ENCODE measurements at places on chromosomes 3 and 15.

DNA sequence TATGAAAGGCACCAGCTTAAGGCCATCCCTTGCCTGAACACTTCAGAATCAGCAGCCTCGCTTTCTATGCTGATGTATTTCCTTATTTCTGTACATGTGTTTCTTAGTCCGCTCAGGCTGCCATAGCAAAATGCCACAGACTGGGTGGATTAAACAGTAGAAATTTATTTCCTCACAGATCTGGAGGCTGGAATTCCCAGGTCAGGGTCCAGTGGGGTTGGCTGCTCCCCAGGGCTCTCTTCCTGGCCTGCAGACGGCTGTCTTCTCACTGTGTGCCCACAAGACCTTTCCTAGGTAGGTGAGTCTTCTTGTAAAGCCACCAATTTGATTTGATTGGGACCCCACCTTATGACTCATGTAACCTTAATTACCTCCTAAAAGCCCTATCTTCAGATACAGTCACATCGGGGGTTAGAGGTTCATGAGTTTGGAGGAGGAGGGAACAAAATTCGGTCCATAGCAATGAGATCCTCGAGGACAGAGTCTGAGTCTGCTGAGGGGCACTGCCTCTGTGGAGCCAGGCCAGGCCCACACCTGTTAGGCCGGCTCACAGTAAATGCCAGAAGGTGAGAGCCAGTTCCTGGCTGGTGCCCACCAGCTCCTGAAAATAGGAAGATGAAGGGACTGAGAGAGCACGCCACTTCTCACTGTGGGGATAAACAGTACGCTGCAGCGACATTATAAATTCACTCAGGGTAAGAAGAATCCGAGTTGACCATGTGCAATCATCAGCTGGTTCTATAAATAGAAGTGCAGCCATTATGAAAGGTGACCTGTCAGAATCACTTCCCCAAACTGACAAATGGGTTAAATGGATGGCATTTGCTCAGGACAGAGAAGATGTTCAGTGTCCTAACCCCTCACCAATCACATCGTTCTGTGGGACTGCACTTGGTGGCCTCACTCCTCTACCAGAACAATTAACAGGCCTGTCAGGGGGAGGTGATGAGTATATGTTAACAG, 41.1 kb downstream of the CTXND1 start:
- no peak for DNase-seq

GRCh38 chr3:129085165-129085715, 24.7 kb downstream of the GP9 start:
- no peak for DNase-seq

- no peak for DNase-seq
Measured at GRCh38 chr3:14397531-14397930, 4.9 kb upstream of the SLC6A6 start.

GRCh38 chr15:56805466-56806147, 72.3 kb upstream of the ZNF280D start:
- DNase-seq, result no peak

DNA sequence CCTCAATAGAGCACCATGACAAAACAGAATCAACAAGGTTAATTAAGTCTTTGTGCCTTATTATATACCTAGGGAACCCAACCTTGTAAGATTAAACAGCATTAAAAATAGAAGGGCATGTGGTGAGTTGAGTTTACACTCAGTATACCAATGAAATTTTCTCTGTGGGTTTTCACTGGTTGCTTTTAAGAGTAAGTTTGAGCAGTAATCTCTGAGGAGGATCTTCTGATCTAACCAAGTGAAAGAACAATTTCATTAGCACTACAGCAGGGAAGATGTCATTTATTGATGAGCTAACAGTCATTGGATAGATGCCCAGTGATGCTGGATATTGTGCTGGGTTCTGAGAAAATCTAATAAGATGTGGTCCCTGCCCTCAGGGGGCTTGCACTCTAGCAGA, 26.9 kb upstream of the AKAP13 start:
- no peak for DNase-seq

DNA sequence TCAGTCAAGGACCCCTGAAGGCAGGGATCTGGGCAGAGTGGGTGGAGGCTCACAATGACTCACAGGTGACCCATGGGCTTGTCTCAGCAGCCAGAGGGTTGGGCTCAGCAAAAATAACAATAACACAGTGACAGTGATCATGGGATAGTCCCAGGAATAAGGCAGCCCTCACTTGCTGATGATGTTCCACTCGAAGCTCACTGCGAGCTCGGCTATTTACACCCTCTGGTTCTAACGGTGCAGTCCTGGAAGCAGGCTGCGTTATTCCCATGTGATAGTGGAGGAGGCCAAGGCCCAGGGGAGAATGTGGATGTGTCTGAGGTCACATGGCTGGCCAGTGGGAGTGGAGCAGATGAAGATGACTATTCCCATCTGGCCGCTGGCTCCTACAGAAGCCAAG, 16.2 kb downstream of the CCDC33 start:
- no peak for DNase-seq

DNA sequence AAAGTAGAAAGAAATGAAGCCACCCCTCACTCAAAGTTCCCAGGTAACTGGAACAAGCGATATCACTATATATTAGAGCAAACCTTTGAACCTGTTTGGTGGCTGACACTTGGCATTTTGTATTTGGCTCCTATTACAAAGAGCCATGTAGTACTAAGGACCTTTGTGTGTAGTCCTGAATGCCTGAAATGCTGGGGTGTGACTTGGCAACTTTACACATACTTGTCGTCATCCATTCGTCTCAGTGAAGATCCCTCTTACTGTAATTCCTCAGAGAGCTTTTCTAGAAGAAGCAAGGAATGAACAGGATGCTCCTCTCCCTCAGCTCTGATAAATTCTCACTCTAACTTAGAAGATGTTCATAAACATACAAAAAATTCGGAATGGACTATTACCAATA, 216.1 kb upstream of the CDIN1 start:
- DNase-seq, result no peak

DNA sequence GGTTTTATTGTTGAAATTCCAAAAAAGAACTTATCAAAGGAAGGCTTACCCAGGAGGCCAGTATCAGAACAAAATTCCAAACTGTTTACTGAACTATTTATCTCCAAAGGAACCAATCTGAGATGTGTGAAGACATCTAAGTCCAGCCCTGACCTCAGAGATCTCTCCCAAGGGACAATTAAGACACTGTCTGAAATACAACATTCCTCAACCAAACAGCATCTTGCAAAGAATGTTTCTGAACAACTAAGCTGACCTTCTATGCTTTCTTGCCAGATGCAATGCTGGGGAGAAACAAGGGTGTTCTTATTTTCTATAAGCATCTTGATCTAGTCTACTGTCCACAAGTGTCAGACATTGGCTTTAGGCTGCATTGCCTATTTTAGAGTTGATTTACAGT, 13.6 kb downstream of the PDZRN3 start:
- no peak for DNase-seq

DNA sequence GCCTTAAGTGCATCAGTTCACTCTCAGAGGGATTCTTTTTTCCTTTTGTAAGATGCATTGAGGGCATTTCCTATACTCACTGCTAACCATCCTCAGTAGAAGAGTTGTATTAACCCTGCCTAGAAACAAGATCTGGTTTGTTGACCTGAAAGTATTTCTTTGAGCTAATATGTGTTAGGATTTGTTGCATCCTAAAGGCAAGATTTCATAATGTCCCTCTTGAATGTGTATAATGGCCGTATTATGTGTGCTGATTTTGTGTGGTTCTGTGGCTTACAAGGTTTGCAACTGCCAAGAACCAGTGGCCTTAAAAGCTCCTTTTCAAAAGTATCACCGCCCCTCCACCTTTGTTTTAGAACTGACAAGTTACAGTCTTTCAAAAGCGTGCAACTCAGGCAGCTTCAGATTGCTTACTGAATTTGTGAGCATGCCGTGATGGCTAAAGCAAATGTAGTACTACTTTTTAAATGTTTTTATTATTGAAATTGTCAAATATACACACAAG, 182.0 kb upstream of the BHLHE40 start:
- no peak for DNase-seq

DNA sequence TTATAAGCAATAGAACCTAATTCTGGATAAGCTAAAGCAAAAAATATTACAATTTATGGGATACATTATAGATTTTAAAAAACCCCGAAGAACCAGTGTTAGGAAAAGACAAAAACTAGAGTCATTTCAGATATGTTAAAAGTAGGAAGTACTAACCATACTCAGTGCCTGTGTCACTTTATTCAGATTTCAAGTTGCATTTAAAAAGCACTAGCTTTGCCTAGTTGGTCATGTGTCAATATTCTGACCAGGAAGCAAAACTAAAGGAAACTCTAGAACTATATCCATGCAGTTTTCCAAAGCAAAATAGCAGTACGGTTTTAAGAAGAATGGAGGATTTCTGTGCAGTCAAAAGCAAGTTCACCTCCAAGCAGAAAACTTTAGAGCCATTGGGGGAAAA, 88.4 kb downstream of the RAP2B start:
- DNase-seq, result no peak

DNA sequence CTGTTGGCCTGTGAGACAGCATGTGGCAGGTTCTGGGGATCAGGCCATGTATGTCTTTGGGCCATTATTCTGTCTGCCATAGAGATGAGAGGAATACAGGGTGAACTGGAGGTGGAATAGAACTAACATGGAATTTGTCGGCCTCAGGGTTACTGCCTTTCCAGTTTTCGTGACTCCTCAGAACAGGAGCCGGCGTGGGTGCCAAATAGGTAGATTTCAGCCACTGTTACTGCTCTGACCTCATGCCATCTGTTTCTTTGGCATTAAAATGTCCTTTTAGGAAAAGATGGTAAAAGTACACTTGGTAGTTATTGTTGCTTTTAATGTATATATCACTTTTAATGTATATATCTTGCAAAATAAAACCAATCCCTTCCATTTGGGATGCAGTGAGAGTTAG, 65.6 kb downstream of the SLTM start:
- no peak for DNase-seq

DNA sequence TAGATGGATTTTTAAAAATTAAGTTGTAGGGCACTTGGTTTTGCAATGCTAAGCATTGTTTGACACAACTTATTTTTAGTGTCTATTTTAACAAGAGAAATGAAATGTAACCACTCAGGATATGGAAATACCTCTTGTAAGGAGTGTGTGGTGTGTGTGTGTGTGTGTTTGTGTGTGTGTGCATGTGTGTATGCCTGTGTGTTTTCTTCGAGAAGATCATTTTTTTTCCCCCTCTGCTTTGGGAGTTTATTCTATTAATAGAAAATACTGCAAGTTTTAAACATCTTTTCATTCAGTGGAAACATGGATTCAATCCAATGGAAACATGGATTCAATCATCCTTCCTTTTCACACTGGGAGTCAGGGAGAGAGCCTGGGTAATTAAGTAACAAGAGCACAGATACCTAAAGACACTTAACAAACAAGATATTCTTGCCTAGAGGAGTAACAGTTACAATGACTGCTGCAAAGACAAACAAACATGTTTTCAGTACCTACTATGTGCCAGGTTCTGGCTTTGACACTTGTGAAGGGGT, 567.2 kb upstream of the TBL1XR1 start:
- DNase-seq, result no peak

- peak; percentile 69 for DNase-seq
Measured at GRCh38 chr15:31489801-31490646, 163.4 kb downstream of the KLF13 start.

DNA sequence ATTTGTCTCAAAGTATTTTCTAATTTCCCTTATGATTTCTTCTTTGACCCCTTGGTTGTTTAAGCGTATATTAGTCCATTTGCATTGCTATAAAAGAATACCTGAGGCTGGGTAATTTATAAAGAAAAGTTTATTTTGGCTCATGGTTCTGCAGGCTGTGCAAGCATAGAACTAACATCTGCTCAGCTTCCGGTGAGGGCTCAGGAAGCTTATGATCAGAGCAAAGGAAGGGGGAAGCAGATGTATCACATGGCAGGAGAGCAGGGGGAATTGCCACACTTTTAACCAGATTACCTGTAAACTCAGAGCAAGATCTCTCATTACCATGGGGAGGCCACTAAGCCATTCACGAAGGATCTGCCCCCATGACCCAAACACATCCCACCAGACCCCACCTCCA, 148.2 kb downstream of the PDE8A start:
- peak; percentile 75 for DNase-seq

DNA sequence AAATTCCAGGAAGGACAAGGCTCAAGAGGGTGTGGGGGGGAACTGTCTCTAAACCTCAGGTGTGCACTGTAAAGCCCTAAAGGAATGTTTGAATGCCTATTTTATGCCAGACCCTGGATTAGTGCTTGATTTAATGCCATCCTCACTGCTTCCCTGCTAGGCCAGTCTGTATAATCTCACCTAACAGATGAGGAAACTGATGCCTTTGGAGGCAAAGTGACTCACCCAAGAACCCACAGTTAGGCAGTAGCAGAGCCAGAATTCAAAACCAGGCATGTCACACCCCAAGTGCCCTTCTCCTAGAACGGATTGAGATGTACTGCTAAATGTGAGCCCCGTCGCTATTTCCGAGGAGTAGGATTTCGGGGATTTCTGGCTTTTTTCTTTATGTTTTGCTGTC, 7.8 kb downstream of the CAMK1 start:
- no peak for DNase-seq

DNA sequence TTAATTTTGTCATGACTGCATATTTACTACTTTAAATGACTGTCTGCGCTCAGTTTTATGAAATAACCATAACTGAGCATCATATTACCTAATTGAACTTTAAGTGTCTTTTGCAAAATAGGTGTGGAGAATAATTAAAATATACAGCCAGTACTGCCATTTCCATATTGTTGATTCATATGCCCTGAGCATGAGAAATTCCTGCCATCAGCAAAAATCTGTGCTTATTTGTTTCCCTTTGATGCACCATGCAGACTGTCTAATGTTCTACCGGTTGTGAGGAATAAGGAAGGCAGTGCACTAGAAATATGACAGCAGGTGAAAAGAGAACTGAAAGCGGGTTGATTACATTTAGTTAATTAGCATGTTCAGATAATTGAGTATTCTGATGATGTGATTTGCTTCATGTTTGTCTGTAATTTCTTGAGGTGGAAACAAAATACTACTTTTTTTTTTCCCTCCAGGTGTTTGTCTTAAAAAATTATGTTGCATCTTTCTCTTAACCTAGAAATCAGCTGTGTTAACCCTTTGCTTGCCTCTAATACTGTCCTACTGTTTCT, 229.4 kb upstream of the AZI2 start:
- DNase-seq, result no peak

- no peak for DNase-seq
Measured at GRCh38 chr3:117871934-117872333, 1162.4 kb downstream of the TUSC7 start.

DNA sequence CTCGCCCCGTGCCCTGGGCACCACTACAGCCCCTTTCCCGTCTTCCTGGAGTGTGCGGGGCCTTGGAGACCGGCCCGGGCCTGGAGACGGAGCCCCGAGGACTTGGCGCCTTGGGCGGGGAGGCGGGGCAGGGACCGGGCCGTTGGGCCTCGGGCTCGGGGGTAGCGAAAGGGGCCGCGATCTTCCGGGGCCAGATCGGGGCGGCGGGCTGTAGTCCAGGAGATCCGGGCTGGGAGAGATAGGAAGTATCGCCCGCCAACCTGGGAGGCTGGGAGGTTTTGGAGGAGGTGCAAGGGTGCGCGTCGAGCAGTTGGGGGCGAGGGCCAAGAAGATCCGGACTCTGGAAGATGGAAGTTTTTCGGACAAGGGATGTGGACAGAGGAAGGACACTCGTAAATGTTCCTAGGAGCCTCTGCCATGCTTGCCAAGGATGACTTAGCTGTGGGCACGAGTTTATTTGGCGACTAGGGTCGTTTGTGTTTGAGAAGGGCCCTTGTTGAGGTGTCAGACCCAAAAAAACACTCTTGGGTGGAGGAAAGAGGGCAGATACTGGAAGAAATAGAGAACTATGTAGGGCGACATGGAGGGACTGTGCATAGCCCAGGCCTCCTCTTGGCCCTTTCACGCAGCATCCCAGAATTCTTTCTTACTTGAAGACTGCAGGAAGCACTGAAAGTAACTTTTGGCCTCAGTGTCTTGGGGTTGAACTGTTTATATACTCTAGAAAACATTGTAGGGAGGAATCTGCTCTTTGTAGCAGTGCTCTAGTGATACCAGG, 712 bp downstream of the RTF1 start:
- peak; percentile 43 for DNase-seq

All from NCI-H524 (cell line).